Left colon (tissue), 2 donors: ENCODE measurements at places on chromosomes 2 and 18. TPM values are rescaled to one million over a fixed set of nuclear protein-coding genes. Genes with fewer than 3 reads are reported as not detected.

DNA sequence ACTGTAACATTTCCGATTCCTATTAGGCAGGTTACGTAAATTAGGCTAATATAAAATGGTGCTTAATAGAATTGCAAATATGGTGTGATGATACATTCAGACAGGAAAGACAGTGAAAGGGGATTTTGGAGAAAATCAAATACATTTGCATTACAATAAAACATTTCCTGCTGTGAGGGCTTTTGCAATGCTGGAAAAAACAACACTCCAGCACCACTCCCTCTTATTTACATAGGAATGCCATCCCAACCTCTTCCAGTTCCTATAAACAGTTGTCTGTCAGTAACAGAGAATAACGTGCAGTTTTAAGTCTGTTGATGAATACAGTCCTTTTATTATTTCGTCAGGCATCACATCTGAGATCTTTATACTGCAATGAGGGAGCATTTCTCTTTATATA lies 298.8 kb upstream of the FANCL start:
- DNase-seq, result no peak

DNA sequence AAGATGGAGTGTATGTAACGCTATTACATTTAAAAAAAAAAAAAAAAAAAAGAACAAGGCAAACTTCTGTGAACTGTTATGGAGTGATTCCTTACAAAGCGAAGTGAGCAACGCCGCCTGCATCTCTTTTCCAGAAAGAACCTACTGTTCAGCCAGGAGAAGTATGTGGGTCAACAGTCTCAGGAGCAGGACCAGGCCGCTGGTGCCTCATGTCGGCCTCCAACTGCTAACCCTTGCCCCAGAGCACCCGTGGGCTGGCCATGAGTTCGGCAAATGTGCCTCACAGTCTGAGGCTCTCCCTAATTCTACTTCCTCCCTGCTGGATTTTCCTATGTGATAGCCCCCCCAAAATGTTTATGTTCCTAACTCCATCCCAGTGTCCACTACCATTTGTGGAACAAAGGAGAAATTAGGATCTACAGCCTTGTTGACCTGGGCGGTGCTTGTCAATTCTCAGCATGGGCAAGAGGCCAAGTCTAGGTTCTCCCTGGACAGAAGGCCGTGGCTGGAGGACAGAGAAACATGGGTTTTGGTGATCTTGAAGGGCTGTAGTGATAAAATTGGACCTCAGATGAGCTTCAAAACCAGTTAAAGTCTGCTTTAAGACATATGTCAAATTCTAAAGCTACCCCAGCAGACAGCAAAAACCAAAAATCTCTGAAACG lies 15.9 kb downstream of the FAM168B start:
- DNase-seq, result no peak

DNA sequence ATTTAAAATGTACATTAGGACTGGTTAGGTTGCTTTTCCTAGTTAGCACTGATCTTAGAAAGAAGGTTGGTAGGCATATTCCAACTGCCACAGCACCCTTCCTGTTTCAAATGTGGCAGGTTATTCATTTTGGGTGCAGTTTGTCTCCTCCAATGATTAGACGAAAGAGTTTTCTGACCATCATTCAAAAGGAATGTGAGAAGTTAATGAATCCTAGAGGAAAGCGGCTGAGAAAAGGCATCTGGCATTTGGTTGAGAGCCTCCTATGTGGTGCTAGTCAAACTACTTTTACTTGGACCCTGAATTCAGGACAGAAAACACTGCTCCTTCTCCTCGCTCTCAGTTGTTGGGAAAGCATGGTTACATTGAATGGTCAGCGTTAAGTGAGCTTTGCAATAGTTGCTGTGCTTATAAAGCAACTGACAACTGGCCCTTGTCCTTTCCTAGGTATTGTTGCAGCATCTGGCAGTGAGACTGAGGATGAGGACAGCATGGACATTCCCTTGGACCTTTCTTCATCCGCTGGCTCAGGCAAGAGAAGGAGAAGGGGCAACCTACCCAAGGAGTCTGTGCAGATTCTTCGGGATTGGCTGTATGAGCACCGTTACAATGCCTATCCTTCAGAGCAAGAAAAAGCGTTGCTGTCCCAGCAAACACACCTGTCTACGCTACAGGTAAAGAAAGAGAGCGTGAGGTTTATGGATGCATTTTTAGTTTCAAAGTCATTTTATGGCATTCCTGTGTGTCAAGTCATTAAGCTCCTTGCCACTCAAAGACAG lies 6.1 kb downstream of the TGIF1 start:
- DNase-seq, result peak; percentile 41

- peak; percentile 11 for DNase-seq
Observed at GRCh38 chr2:152171718-152172117, 3.8 kb downstream of the STAM2 start.

The SERPINB4 gene
- total RNA-seq, result not detected

GRCh38 chr2:112623913-112624777 lies 21.6 kb upstream of the SLC20A1 start:
- peak; percentile 51 for DNase-seq

- no peak for DNase-seq
Observed at GRCh38 chr18:45801416-45802004, 24.0 kb upstream of the SIGLEC15 start.

- DNase-seq, result no peak
Observed at GRCh38 chr18:47417807-47418206, 166.3 kb upstream of the SKOR2 start.

DNA sequence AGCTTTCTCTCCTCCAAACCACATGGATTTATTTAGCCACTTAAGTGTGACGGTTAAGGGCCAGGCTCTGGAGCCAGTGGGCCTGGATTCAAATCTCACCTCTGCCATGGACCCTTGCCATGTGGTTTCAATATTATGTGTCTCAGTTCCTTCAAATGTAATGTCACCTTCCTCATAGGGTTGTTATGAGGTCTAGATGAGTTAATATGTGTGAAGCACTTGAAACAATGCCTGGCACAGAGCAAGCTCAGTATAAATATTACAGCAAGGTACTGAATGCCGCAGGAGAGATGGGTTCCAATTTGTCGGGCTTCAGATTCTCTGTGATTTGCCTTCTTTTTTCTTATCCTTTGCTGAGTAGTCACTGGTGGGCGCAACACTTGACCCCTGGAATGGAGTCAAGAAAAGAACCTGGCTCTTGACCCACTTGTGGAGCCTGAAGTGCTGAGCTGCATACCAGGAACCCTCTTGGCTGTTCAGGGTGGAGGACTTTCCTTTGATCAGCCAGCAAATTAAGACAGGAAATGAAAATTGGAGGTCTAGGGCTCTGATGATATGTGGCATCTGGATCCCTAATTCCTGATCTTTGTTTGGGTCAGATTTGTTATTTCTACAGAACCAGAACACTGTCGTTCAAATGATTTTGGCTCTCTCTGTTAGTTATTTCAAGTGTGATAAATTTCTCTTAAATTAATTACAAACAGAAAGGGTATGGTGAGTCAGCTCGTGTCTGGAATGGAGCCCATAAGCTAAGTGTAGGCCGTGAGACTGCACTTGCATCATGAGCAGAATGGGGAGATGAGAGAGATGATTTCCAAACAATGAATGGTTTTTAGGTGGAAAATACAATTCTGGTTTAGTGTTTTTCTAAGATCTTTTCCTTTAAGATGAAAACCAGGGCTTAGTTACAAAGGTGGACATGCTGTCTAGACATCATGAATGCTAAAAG lies 293.0 kb downstream of the KCNS3 start:
- peak; percentile 37 for DNase-seq

The SIGLEC15 gene
- 0.36 TPM for total RNA-seq

DNA sequence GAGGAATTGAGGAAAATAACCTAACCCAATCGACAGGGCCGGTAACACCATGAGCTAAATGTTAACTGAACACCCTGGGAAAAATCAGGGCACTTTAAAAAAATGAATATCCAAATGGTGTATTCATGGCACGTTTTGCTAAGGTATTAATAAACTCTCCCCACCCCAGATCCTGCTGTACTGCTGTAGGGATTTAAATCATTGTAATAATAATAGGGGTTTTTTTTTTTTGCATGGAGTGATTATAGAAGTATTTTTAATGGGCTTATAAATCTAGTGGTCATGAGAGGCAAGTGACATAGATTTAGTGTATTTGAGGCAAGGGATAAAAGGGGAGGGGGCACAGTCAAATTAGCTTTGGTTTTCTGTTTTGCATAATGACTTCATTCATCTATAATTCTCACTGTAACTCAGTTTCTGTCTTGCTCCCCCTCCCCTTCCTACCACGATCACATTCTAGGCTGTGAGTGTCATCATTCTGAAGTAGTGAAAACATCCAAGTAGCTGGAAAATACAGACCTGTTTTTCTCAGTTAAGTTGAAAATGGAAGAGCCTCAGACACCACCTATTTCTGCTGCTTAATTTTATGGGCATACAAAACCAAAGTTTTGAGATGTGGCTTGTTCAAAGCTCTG lies 18.2 kb upstream of the MGAT5 start:
- no peak for DNase-seq

- no peak for DNase-seq
Observed at GRCh38 chr2:131076707-131077106, 16.6 kb downstream of the FAM168B start.

The SLC5A7 gene
- total RNA-seq, result not detected

DNA sequence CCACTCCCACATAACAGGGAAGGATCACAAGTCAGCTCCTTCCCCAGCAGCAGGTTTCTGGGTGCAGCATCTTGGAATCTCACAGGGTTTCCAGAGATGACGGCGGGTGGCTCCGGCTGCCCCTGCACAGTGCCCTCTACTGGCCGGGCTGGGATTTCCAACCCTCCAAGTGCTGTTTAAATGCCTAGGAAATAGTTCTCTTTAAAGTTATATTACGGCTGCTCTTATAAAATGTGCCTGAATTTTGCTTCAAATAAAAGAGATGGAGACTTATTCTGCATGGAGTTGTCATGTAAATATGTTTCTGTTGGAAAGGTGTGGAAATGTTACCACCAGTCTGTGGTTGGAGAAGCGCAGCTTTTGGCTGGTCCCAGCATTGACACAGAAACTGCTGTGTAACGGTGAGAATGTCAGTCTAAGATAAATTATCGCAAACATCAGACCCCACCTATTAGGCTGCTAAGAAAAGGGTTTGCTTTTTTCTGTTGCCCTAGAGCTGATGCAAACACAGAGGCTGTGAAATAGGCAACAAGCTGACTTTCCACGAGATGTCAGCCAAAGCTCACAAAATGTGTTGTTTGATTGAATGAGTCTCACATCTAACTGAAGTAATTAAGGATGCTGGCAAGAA lies 3.3 kb upstream of the HJURP start:
- DNase-seq, result peak; percentile 43

DNA sequence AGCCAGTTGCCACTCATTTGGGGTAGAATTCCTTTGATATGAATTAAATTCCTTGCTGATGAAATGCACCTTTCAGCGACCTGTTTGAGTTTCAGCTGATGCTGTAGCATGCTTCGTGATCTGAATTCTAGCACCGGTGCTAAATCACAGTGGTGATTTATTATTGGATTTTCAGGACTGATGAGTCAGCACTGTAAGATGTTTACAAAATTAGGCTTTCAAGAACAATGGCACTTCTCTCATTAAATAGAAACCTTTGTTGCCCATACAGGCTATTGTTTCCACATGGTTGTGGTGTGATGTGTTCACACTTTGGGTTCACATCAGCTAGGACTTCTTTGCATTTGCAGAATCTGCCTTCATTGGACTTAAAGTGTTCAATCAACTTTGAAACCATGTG lies 687.7 kb downstream of the ARHGAP15 start:
- DNase-seq, result no peak

DNA sequence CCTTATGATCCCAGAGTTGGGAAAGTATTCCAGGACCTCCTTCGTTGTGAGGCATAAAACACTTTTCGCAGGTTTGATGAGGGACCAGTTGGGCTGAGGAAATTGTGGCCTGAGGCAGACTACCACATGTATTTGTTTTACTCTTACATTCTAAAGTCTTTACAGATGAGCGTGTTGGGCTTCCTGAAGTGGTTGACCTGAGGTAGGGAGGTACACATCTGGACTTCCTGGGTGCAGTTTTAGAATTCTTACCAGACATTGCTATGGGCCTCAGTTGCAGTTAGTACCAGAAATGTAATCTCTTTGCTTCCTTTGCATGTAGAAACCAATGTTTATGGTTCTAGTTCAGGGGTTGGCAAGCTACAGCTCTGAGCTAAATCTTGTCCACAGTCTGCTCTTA lies 48.7 kb downstream of the COA5 start:
- no peak for DNase-seq

The TOGARAM2 gene
- 0.64 TPM for total RNA-seq

The SCYGR4 gene
- not detected for total RNA-seq

DNA sequence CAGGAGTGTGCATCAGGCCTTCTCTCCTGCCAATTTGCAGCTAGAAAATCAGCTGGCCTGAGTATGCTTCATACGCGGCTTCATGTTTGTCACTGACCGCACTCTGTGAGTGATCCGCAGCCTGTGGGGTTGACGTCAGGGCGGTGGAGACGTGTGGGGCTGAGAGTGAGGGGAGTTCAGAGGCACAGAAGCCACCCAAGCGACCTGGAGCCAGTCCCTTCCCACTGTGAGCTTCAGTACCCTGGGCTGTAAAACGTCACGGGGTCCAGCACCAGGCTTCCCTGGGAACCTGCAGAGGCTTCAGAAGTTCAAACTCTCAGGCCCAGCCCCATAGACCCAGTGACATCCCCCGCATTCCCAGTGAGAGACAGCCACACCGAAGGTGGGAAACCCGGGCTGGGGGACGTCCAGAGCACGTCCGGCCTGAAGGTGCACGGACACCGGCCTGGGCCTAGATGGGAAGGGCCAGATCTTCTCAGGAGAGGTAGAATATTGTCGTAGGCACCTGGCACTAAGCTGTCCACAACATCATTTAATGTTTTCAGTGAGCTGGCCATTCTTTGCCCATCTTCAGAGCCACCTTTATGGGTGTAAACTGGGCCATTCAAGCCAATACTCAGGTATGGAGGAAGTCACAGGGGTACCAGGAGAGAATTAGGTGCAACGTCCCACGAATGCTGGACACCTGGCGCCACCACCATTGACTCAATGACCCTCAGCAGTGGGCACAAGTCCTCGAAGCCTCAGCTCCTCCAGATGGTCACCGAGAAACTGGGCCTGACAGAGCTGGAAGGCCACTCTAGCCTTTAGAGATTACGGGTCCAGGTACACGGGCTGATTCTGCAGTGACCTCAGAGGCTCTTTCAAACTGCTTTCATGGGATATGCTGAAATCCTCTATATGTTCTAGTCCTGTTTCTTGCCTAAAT lies 235.6 kb upstream of the MYT1L start:
- DNase-seq, result no peak

- no peak for DNase-seq
Observed at GRCh38 chr2:108304975-108305374, 16.3 kb downstream of the SULT1C2 start.

DNA sequence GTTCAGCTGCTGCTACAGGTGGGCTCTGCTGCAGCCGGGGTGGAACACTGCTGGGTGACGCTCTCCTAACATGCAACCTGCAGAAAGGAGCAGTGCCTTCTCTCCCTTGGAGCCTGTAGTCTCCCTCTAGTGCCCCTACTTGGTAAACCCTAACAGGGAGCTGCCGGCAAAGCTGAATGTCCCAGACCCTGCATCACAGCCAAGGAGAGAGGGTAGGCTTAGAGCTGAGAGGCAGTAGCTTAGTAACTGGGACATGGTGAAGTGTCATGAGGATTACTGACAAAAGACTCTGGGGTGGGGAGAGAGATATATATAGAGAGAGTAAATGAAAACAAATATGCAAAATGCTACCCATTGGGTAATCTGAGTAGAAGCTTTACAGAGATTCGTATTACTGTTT lies 9.9 kb downstream of the NCAPH start:
- DNase-seq, result no peak
